ENCODE measurements at places on chromosomes 6 and 20.

GRCh38 chr6:148521158-148521557 lies 178.5 kb downstream of the SASH1 start:
- no peak for DNase-seq

GRCh38 chr20:50456452-50457324 lies 53.5 kb upstream of the PTPN1 start:
- no peak for DNase-seq

GRCh38 chr20:60268491-60268890 lies 310.3 kb downstream of the CDH26 start:
- no peak for DNase-seq

- DNase-seq = no peak
These were observed 21.6 kb upstream of the CALHM6 start for GRCh38 chr6:116439522-116440051.

DNA sequence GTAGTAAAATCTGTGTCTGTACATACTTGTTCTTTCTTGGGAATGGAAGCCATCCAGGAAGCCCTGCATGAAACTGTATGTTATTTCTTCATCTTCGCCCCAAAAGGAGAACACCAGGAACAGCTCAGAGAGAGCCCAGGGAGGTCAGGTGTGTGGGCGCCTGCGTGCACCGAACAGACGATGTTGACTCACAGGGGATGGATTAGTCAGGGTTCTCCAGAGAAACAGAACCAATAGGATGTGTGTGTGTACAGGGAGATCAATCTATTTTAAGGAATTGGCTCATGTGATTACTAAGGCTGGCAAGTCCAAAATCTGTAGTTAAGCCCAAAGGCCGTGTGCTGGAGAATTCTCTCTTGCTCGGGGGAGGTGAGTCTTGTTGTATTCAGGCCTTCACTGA lies 45.7 kb downstream of the RNASET2 start:
- DNase-seq = no peak

GRCh38 chr6:5151360-5151954 lies 66.3 kb downstream of the PPP1R3G start:
- no peak for DNase-seq

GRCh38 chr6:56757588-56757984 lies 114.9 kb upstream of the DST start:
- DNase-seq = no peak

GRCh38 chr6:4021854-4022695 lies 56.9 kb downstream of the FAM217A start:
- no peak for DNase-seq

DNA sequence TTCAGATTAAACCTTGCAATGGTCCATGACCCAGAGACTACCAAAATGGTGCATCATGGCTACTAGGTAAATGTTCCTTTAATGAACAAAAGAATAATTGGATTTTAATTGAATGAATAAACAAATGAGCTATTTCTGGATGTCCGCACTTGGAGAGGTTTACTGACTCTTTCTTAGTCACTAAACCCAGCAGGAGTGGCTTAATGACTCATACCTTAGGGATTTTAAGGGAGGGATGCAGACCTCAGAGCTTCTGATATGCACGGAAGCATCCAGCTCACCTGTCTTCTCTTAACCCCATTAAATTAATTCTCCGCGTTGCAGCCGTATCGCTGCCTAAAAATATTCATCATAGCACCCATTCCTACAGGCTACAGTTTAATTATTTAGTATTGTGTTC lies 970.0 kb upstream of the SLC35B3 start:
- DNase-seq = no peak

DNA sequence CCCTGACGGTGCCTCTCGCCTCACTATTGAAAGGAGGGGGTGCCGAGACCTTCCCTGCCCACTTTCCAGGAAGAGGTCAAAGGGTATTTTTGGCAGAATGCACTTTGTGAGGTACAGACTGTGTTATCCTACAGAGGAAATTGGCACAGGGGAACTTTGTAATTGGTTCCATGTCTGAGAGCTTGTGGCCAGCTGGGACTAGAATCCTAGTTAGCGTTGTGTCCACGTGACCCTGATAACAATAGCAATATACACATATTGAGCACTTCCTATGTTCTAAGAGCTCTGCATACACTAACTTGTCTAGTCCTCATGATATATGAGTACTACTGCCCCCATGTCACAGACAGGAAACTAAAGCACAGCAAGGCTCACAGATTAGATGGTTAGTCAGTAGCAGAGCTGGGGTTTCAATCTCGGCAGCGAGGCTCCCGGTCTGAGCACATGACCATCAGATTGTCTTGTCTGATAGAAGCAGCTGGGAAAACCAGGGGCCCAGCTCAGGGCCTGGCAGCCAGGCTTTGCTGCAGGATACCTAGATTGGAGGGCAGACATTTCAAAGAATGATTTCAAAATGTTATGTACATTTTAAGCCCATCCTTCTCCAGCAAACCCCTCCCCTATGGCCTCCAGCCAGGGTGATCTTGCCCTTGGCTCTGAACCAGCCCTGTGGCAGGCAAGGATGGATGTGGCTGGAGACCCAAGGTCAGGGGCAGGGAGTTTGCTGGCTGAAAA lies 1.4 kb downstream of the MAPK13 start:
- DNase-seq = no peak

DNA sequence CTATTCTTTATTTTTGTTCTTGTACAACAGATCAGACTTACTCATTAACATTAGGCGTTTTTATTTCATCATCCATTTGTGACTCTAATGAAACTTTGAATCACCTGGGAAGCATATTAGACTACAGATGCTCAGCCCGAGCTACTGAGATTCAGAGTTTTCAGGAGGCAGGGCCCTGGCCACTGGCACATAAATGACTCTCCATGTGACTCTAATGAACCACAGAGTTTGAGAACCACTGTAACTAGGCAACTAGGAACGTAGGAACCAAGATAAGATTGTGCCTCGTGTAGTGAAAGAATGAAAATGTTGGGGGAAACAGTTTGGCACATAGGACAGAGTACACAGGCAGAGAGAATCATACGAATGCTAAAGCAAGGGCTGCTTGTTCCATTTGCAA lies 405.9 kb upstream of the BTBD3 start:
- no peak for DNase-seq

DNA sequence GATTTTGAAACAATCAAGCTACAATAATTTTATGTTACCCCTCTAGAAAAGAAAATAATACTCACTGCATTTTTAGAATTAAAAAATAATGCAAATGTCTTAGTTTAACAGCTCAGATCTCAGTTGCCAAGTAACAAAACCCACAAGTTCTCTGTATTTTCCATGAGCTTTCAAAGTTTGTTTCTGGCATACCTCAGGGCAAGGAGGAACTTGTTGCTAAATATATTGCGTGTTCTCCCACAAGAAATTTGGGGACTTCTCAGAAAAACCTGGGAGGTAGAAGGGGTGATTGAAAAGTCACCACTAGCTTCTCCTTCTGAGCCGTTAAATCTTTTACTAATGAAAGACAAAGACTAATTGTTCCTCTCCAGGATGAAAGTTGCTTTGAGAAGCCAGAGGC lies 236.8 kb upstream of the MARCKS start:
- DNase-seq = no peak

GRCh38 chr20:7758406-7758805 lies 181.9 kb downstream of the HAO1 start:
- no peak for DNase-seq

Data from putamen (tissue), 1 donor.